Activated naive CD4-positive, alpha-beta T cell treated with anti-CD3 and anti-CD28 coated beads, Interleukin-2, amount 10 ng/mL, durations not matched to agents 5 hours and 36 hours (primary cell): ENCODE measurements at places on chromosomes 4 and X. TPM values are rescaled to one million over a fixed set of nuclear protein-coding genes. Genes with fewer than 3 reads are reported as not detected.

The CFAP99 gene
- total RNA-seq: not detected

The NCAPG gene
- total RNA-seq: 62.7 TPM

The TMEM150C gene
- not detected for total RNA-seq

The UCP1 gene
- not detected for total RNA-seq

The LIN54 gene
- 28.7 TPM for total RNA-seq

The XK gene
- not detected for total RNA-seq

The CCDC149 gene
- not detected for total RNA-seq

The MFAP3L gene
- 0.03 TPM for total RNA-seq

The SPANXD gene
- total RNA-seq: not detected

The RAI2 gene
- total RNA-seq: not detected

The RBM3 gene
- 273 TPM for total RNA-seq

The HCFC1 gene
- 85.2 TPM for total RNA-seq

The ANXA10 gene
- not detected for total RNA-seq

The CFP gene
- 47.5 TPM for total RNA-seq

The RAB41 gene
- not detected for total RNA-seq

The KCND1 gene
- 3.5 TPM for total RNA-seq

The FGFBP1 gene
- total RNA-seq: not detected
